ENCODE measurements at places on chromosomes 7 and 10.
A peak's percentile ranks its signal among the peaks of the same experiment; 100 is the strongest.

GRCh38 chr10:56880606-56881005 is 519.5 kb upstream of the ZWINT start:
- DNase-seq = no peak

GRCh38 chr10:79387974-79388850 is 40.9 kb downstream of the PPIF start:
- no peak for DNase-seq

GRCh38 chr10:80196950-80197315 is 8.4 kb downstream of the ANXA11 start:
- DNase-seq = no peak

- DNase-seq = peak; percentile 24
Measured at GRCh38 chr10:31134311-31134952, 102.8 kb upstream of the ZNF438 start.

GRCh38 chr10:63145782-63146181 is 12.7 kb downstream of the NRBF2 start:
- peak; percentile 17 for DNase-seq

GRCh38 chr10:3427347-3427746 is 254.8 kb upstream of the PITRM1 start:
- DNase-seq = peak; percentile 25

DNA sequence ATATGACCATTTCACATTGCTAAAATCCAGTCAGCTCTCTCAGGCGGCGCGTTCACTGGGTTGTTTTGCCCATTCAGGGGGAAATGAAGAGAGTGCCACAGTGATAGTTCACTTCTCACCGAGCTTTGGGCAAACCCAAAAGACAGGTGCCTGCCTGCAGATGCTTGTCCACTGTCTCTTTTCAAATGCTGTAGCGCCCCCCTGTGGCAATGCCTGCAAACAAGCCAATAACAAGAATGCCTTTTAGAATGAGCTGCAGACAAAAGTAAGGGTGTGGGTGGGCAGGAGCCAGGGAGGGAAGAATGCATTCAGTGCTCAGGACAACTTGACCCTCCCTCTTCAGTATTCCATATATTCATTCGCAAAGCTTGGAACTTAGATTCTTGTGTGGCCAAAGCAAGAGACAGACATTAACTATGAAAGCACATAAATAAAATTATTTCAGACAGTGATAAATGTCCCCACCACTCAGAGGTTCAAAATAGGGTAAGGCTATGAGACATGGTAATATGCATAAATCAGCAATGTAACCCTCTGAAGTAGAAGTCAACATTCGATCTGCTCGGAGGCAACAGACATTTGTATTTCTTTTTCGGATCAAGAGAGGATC is 86.9 kb downstream of the JAZF1 start:
- peak; percentile 79 for DNase-seq
